NCI-H82 (cell line): ENCODE measurements at places on chromosomes 7 and 10.
A peak's percentile ranks its signal among the peaks of the same experiment; 100 is the strongest.

GRCh38 chr7:26497801-26498596 is 206.3 kb downstream of the SNX10 start:
- no peak for DNase-seq

- DNase-seq = peak; percentile 43
These were observed 86.2 kb downstream of the EBF3 start for GRCh38 chr10:129877773-129878371.

- no peak for DNase-seq
These were observed 58.1 kb downstream of the ALOX5 start for GRCh38 chr10:45432113-45432512.

DNA sequence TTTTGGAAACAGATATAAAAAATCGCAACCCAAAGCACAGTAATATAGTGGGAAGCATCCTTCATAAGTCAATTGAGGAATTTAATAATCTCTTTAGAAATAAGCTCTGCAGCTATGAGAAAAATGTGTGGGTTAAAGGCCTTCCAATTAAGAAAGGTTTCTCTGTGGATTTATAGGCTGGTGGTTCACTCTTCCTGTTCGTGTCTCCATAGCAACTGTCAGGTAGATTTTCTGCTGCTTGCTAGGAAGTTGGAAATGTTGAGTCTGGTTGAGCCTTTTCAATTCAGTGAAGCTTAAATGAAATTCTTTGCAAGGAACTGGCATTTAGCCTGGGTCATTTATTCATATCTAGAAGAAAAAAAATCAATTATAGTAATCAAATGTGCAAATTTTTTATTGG is 652.8 kb upstream of the CELF2 start:
- DNase-seq = no peak

- no peak for DNase-seq
These were observed 30.0 kb upstream of the AUTS2 start for GRCh38 chr7:69568266-69568665.

- DNase-seq = peak; percentile 23
These were observed 211.1 kb downstream of the GALNT17 start for GRCh38 chr7:71343039-71343438.

GRCh38 chr7:68440866-68441265 is 1157.4 kb upstream of the AUTS2 start:
- DNase-seq = peak; percentile 39

- DNase-seq = no peak
These were observed 220.6 kb upstream of the LYZL1 start for GRCh38 chr10:29068302-29068701.

DNA sequence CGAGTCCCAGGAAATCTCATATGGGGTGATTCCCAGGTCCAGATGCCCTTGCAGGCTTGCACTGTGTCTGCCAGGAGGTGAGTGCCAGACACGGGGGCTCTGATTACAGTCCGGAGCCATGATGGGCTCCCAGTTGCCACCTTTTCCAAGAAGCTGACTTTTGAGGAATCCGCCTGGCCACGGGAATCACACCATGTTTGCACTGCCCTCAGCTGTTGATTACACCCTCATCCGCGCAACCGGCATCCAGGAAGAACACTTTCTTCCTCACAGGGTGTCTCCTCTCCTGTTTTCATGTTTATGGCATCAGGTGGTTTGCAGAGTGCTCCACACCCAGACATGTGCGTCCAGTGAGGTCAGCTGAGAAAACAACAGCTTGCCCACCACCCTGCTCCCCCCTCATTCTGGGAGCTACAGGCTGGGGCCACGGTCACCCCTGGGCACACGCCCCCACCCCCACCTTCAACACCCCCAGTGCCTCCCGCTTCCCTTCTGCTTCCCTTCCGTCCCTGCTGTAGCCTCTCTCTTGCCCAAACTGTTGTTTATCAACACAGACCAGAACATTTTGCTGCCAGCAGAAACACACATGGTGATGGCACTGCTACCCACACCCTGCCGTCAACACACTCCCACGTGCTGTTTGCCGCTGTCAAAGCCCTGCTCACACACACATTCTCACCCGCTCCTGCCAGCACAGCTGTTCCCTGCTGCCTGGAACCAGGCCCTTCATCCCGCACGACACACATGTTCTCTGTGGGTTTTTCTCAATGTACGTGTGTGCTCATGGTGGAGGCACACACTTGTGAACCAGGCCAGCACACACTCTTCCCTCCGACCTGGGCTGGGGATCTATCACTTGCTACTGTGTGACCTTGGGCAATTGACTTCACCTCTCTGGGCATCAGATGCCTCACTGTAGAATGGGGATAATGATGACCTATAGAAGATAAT is 35.8 kb downstream of the DDIT4 start:
- no peak for DNase-seq

DNA sequence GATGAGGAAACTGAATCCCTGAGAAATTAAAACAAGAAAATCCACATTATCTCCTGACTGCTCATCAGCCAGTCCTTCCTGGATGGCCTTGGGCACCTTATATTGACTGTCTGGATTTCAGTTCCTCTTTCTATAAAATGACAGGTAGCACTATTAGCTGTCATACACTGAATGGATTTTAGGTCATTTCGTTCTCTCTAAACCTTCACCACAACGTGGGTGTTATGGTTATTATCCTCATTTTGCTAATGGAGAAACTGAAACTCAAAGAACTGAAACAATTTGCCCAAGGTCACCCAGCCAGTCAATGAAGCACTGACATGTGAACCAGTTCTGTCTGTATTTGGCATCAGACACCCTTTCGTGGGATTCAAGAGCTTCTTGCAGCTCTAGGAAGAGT is 193.8 kb downstream of the CYP26A1 start:
- no peak for DNase-seq
